Activated CD4-positive, alpha-beta T cell treated with anti-CD3 and anti-CD28 coated beads, Interleukin-2, Interleukin-4, amounts not matched to agents 100 ng/mL and 50 ng/mL, durations not matched to agents 16 hours and 8 hours (primary cell): ENCODE measurements at places on chromosomes 1 and 21.

GRCh38 chr1:170192546-170192945 is 46.8 kb downstream of the NTMT2 start:
- no peak for DNase-seq

GRCh38 chr1:30133414-30134055 is 589.9 kb downstream of the MATN1 start:
- no peak for DNase-seq

- no peak for DNase-seq
These were observed 2.8 kb upstream of the PHC2 start for GRCh38 chr1:33433509-33434362.

DNA sequence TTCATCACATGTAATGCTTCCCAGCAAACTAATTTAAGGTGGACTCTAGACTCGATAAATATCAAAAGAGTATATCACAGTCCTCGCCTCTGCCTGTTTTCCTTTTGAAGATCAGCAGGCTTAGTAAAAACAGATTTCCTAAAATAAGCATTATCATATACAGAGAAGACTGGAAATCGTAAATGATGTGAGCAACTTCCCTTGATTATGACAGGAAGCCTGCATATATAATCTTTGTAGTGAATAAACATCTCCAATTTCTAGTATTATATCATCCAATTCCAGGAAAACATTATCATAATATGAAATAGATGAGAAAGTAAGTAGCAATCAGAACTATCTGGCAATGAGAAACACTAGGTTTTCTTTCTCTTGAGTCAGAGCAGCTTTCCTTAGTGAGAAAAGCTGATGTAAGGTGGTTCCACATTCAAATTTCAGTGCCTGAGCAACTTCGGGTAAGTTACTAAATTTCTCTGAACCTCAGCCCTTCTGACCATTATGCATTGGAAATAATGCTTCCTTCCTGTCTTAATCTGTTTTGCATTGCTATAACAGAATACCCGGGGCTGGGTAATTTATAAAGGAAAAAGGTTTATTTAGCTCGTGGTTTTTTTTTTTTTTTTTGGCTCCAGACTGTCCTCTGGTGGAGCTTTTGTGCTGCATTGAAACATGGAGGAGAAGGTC is 12.6 kb upstream of the POU2F1 start:
- peak; percentile 53 for DNase-seq

DNA sequence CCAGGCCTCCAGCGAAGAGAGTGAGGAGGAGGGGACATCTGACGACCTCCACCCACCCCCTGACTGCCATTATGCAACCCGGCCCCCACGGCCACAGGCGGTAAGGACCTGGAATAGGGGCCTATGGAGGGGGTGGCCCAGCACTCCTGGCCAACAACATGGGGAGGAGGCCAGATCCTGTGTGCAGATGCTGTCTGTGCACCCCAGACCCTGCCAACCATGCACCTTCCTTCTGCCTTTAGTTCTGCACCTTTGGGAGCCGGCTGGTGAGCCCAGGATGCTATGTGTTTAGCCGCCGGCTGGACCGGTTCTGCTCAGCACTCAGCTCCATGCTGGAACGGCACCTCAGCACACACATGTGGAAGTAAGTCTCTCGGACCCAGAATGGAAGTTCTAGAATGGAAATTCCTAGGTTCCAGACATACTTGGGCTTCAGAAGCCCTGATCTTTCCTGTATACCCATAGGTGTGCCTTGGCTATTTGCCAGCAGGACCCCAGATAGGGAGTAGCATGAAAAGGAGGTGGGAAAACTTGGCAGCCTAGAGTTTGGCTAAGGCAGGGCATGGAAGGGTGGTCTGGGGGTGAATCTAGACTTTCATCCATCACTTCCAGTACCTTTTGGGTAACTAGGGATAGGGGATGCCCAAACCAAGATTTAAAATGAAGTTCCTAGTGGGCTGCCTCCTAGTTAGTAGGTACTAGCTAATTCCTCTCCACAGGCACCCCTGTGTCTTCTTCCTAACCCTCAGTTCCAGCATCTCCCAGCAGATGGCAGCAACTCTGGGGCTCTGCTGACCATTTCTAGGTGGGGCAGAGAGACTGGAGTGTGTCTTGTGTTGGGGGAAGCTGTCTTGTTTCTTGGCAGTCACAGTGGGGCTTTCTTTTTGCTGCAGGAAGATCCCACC is 3.6 kb upstream of the CYB561D1 start:
- DNase-seq = peak; percentile 68

DNA sequence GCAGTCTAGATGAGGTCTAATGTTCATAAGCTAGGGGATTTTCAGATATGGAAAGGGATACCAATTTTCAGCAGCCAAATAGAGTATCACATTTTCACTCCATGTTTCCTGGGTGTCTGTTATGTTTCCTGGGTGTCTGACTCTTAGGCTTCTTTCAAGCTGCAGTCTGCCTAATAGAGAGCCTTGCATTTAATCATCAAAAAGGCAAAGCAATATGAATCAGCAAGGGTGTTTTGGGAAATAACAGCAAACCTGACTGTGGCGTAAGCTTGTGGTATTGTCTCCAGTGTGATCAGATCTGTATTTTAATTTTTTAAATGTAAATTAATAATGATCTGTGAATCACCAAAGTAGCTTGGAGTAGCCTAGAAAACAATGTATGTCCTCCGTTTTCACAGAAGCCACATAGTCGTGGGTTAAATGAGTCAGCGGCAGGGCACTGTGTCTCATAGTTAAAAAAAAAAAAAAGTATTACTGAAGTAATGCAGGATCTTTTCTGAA is 10.4 kb downstream of the LGALS8 start:
- DNase-seq = peak; percentile 68

- DNase-seq = no peak
These were observed 17.7 kb downstream of the DDAH1 start for GRCh38 chr1:85447006-85447943.
